ENCODE measurements at places on chromosomes 2 and 18. TPM values are rescaled to one million over a fixed set of nuclear protein-coding genes. Genes with fewer than 3 reads are reported as not detected.

DNA sequence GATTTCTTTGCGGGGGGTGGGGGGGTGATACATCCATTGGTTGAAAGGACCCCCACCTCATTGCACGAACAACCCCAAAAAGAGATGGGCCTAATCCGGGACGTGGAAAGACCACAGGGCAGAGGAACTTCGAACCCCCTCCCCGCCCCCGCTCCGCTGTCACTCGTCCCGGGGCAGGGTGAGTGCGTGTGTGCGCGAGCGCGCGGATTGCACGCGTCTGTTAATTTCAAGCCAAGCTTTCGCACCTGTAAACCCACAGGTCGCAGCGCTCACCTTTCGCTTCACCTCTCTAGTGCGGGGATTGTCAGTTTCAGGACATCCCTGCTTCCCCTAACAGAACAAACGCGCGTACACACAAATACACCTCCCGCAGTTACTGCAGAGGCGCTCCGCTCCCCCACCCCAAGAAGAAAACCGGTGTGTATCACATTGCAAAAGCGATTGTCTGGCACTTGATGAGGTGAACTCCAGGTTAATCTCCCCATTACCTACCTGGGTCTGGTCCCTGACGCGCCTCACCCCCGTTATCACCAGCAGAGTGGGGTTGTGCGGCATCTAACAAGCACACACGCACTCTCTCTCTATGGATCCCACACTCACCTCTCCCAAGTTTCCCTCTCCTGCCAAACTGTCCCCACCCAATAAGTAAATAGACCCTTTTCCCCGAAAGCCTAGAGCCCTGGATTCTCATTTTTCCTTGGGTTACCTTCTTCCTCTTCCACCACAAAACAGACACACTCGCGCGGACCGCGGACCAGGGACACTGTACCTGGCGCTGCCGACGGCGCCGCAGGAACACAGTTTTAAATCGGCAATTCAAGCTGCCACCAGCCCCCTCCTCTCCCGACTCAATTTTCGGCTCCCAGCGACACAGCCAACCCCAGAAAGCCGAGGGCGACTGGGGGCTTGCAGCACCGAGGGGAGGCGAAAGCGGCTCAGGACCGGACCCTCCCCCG is 1.0 kb downstream of the CYP26B1 start:
- DNase-seq = peak; percentile 9

DNA sequence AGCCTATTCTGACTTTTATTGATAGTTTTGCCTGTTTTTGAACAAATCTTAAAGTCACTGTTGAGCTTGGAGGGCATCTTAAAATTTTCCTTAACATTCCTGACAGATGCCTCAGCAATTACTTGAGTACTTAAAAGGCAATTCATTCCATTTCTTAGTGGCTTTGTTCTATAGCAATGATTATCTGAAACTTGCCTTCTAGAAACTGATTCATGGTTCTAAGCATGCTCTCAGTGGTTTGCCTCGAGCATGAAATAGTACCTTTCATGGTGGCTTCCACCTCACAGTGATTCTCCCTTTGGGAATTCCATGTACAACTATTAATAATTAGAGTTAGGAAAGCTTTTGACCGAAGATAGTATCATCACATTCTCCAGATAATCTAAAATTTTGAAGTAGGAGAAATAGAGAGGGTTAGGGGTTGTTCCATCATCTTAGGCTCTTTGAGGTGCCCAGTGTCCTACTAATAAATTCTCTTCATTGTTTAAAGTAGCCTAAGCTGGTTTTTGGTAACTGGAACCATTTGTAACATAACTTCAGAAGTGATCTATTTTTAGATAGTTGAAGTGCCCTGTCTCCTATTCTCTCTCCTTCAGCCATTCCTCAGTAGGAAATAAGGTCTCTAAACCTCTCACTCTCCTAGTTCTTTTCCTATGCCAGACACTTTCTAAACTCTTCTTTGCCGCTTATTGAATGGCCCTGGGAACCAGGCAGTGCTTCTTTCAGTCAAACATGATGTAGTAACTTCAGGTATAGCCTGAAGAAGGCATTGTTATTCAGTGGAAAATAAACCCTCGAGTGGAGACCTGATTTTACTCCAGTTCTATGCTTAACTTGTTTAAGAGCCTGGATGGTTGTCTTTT is 156.1 kb downstream of the HAUS1 start:
- DNase-seq = no peak

DNA sequence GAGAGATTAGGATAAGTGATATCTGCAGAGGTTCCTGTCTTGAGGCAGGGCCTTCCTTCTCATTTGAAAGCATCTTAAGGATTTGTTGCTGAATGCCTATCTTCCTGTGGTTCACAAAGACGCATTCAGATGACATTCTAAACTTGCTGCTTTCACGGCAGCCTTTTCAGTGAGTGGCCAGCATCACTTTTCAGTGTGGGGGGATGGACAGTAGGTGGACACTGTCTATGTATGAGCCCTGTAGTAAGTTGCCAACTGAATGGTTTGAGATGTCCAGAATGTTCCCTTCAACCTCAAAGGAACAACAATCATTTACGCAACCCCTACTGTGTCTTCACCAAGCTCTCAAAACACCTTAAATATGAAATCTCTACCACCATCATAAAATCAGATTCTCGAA is 46.6 kb downstream of the SETBP1 start:
- no peak for DNase-seq

DNA sequence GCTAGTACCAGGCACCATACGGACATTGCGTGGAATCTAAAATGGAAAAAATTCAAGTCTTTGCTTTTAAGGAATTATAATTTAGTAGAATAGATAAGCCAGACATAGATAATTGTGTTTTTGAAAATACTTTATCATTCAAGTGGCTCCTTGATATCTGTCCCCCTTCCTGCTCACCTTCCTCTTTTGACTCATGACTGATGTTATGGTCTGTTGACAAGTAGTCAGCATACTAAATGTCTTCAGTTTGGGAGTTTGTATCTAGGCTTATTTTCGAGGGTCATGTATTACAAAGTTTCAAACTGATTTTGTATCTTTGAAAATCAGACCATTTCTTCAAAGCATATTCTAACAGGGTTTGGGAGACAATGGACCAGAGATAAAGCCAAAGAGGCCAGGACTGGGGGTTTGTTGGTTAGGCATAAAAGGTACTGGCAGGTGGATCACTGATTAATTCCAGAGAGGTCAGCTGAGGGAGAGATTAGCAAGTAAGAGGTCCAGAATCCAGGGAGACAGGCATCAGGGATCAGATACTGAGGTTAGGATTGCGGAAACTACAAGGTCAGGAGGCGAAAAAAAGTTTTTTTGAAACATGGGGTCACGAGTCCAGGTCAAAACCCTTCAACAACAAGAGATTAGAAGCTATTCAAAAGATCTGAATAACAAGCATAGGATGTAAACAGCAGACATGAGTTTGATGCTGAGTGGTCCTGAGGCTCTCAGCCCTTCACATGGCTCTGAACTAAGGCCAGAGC is 31.5 kb upstream of the KLHL14 start:
- no peak for DNase-seq

- no peak for DNase-seq
Observed at GRCh38 chr2:235545339-235546150, 51.7 kb downstream of the AGAP1 start.

DNA sequence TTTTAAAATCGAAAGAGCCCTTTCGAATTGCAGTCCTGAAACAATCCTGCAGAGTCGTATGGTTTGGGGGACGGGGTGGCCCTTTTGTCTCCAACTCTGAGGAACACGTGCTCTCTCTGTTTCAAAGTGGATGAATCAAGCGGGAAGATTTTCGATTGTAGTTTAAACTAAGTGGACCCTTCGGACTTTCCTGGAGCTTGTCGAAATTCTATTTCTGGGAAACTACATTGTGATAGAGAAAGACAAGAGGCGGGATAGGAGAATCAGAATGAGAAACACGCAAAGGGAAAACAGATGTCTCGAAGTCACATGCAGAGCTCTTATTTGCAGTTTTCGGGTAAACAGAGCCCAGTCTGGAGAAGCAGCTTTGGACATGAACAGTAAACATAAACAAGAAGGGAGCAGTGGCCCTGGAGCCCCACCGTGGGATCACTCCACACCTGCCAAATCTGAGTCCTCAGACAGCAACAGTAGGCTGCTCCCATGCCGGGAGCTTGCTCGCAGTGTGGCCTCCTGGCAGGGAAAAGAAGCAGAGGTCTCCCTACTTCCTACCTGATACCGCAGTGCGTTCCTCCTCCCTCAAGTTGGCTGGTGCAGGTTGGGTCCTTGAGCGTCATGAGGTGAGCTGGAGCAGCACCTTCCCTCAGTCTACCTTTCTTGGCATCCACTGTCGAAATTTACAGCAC is 202.4 kb downstream of the SLC4A3 start:
- DNase-seq = no peak

- DNase-seq = no peak
Observed at GRCh38 chr2:43241558-43241957, 15.2 kb upstream of the ZFP36L2 start.

TLX2 gene
- total RNA-seq = not detected

PSTPIP2 gene
- 34.7 TPM for total RNA-seq

ZNF236 gene
- 39.7 TPM for total RNA-seq
